ENCODE measurements at places on chromosomes 2 and 18.

DNA sequence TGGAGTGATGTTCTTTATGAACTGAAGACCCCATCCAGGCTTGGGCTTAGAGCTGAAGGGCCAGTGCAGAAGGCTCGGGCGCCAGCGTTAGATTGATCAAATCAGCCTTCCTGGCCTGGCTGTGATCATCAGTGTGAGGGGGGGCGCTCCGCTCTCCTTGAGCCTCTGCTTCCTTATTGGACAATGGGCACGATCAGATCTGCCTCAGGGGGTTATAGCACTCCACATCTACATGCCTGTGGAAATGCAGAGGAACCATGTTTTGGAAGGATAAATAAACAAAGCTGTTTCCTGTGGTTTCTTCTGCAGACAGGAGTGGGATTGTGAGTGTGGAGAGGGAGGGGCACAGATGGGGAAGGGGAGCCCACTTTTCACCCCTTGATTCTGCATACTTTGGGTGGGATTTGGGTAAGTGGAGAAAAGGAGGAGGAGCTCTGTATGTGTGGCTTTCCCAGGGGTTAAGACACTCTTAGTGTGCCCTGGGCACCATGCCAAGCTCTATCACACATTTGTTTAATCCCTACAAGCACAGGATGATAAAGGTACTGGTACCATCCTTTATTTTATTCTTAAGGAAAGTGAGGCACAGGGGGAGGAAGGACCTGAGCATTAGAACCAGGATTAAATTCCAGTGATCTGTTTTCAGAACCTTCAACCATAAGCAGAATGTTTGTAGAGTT, 150.5 kb downstream of the EN1 start:
- no peak for DNase-seq

- no peak for DNase-seq
These were observed 8.7 kb upstream of the ERMN start for GRCh38 chr2:157334335-157334734.

- DNase-seq: peak; percentile 7
These were observed 5.5 kb downstream of the SALL3 start for GRCh38 chr18:78984941-78985784.

- no peak for DNase-seq
These were observed 98.6 kb downstream of the BABAM2 start for GRCh38 chr2:27989149-27989548.

DNA sequence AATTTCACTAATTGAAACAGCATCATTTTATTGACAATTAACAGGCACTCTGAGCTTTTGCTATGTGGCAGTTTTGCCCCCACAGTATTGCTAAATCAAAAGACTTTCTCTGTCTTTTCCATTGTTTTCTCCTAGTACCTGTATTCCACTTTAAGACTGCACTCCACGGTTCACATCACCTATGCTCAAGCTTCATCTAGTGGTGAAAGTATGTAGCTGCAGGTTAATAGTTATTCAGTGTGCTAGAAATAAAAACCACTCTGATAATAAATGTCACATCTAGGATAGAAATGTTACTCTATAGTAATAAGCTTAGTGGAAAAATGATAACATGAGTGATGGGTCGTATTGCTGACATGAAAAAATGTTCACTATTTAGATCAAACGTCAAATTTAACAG, 24.6 kb downstream of the ARL6IP6 start:
- DNase-seq: no peak

Measured in DND-41 (cell line).